Esophagus muscularis mucosa (tissue), 4 donors: ENCODE measurements at places on chromosomes 6 and 20.

DNA sequence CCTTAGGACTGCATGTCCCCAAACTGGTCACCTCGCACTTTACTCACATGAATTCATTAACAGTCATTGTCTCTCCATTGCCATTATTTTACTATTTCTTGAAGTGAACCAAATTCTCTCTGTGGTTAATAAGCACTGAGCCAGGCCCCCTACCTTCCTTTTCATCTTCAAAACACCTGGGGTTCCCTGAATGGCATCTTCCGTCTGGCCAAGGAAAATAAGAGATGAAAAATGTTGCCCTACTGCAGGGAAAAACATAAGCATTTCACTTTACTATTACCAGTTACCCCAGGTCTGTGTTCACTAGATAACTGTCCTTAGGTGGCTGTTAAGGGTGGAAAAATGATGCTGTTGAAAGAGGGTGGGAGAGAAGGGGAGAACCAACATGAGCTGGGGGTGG lies 10.0 kb upstream of the NKX2-2 start:
- DNase-seq = no peak

DNA sequence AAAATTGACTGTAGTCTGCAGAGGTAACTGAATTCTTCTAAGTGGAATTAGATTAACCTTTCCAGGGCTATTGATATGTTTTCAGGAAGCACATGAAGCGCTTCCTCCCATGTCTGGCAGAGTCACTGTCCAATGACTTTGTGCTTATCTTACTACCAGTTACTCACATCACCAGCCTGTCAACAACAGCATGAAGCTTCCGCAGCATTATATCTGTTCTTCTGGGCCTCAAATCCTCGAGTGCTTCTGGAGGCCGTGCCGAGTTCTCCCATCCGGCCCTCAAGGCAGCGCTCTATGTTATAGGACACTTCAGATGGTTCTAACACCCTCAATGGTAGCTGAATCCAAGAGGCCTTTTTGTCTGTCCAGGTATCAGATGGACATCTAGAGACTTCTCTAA lies 33.2 kb downstream of the PSMG4 start:
- no peak for DNase-seq

GRCh38 chr20:3102575-3103368 lies 18.2 kb upstream of the AVP start:
- DNase-seq = no peak

DNA sequence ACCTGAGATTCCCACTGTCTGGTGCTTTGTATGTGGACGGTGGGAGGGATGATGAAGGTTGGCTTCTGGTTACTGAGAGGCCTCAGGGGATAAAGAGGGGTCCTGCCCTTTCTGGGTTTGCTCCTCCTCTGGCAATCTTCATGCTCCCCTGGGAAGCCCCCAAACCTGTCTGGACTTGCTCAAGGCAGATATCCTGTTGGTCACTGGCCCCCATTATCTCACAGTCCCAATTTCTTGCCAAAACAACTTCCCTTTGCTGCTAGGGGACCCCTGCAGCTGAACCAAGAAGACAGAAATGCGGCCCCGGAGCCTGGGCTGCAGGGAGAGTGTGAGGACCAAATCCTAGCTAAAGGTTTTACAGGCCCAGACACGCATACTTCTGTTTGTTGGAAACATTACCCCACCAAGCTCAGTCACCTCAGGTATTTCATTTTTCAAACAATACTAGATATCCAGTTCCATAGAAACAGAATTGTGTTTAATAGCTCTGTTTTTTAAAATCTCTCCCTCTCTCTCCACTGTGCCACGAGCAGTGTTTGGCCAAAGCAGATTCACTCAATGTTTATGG lies 63.4 kb upstream of the MRPS10 start:
- no peak for DNase-seq

GRCh38 chr6:54299542-54300269 lies 8.5 kb upstream of the TINAG start:
- DNase-seq = no peak

- DNase-seq = no peak
Observed at GRCh38 chr6:107555449-107555848, 65.5 kb downstream of the SOBP start.

GRCh38 chr20:3825526-3825925 lies 5.2 kb downstream of the AP5S1 start:
- DNase-seq = no peak
